Glomerular endothelial cell (primary cell): ENCODE measurements at places on chromosomes 4 and X.

DNA sequence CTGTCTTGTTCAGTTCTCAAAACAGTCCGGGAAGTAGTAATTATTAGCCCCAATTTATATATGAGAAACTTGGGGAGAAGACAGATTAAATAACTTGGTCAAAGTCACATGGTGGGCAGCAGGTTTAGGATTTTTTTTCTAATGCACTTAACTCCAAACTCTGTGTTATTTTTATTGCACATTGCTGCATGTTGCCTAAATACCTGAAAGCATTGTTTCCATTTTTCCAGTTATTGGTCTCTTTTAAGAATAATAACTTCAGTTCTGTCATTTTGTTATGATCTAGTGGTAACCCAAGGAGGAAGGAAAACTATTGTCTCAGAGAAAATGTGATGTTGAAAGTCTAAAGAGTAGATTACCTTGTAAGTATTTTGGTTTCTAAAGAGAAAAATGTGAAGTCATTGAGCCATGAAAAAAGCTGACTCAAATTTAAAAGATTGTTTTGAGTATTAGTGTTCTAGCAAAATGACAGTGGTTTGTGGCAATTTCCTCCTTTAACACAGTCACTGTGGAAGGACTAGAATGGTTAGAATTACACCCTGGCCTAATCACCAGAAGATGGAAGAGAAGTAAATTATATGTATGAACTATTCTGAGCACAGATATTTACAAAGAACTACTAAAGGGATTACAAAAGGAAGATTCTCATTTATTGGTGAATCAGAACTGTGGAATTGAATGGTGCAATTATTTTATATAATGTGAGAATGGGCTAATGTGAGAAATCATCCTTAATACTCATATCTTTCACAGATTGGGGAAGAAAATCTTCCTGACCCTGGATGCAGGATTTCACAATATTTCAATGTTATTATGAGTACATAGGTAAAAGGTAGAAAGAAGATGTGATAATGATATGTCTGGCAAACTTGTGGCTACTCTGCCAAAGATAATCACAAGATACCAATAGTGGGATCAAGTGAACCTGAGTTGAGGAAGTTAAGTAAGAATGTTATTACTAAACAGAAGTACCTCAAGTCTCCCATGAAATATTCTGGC, 21.7 kb upstream of the CXCL8 start:
- no peak for DNase-seq

DNA sequence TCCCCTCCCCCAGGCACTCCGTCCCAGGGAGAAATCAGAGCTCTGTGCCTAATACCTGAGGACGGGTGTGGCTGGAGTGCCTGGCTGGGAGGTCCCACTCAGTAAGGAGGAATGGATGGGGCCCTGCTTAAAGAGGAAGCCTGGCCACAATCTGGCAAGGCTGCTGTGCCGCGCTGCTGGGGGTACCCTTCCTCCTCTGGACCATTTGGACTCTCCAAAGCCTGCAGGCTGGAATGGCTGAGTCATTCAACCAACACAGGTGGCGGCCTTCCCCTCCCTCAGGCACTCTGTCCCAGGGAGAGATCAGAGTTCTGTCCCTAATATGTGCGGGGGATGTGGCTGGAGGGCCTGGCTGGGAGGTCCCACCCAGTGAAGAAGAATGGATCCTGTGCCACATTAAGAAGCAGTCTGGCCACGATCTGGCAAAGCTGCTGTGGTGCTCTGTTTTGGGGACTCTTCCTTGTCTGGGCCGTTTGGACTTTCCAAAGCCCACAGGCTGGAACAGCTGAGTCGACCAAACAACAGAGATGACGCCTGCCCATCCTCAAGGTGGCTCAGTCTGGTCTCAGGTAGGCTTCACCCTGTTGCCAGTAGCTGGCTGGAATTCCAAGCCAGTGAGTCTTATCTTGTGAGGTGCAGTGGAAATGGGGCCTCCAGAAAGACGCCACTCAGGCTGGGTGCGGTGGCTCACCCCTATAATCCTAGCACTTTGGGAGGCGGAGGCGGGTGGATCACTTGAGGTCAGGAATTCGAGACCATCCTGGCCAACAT, 127.3 kb upstream of the HUWE1 start:
- DNase-seq: no peak

- no peak for DNase-seq
Measured at GRCh38 chr4:118833192-118833820, 2.6 kb downstream of the SEC24D start.

DNA sequence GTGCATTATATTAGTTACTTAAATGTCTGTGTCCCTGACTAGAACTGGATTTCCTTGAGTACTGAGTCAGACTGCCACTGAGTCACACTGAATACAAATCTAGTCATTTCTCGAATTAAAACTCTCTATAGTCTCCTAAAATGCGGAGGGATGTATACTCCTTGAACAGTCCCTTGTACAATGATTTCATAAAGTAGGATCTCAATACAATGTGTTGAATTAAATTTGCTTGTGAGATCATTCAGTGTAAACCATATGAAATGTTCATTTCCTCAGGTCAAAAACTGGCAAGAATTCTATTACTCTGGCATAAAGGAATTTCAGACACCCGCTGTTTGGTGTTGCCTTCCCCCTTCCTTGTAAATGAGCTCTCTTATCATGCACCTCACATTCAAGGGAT, 17.5 kb upstream of the FAM241A start:
- DNase-seq: no peak

DNA sequence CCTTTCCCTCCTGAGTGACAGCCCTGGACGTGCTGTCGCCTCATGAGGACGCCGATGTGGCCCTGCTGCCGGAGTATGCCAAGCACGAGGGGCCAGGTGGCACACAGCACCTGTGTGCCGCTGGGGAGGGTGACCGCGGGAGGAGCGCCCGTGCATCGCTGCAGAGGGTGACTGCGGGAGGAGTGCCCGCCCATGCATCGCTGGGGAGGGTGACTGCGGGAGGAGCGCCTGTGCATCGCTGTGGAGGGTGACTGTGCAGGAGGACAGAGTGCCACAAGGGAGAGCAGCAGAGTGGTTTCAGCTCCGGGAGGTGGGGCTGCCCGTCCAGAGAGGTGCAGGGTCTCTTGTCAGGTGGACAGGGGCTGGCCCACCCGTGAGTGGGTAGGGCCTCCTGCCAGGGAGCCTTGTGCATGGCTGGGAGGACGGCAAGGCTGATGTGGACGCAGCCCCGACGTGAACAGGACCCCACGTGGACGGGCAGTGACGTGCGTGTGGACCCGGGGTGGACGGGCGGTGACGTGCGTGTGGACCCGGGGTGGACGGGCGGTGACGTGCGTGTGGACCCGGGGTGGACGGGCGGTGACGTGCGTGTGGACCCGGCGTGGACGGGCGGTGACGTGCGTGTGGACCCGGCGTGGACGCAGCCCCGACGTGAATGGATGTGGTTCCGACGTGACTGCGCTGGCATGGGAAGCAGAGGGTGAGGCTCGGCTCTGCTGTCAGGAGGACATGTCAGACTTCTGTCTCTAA, 14.7 kb downstream of the PCGF3 start:
- DNase-seq: no peak

DNA sequence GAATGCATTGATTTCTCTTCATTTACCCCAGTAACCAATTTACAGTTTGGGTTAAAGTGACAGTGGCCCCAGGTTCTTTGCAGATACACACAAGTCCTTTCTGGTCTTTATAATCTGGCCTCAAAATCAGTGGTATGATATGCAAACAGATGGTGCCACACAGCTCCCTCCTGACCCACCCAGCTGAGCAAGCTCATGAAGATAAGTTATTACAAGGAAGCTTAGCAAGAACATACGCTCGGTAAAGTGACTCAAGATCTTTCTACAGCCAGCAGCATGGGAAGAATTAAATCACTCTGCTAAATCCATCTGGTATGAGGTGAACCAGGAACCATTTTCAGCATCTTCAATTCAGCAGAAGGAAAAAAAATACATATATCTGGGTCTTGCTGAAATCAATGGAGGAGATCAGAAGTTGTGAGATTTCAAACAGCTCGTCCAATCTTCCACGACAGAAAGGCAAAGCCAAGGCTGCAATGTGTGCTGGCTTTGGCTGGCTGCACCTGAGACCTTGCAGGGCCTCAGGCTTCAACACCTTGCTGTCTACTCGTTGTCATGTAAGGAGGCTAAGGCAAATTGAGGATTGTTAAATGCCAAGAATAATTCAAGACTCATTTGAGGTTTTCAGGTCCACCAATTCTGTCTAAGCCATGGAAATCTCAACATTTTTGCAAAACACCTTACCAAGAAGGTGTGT, 28.2 kb downstream of the SEL1L3 start:
- DNase-seq: no peak

- DNase-seq: no peak
Measured at GRCh38 chr4:185280608-185281007, 71.2 kb downstream of the SNX25 start.

DNA sequence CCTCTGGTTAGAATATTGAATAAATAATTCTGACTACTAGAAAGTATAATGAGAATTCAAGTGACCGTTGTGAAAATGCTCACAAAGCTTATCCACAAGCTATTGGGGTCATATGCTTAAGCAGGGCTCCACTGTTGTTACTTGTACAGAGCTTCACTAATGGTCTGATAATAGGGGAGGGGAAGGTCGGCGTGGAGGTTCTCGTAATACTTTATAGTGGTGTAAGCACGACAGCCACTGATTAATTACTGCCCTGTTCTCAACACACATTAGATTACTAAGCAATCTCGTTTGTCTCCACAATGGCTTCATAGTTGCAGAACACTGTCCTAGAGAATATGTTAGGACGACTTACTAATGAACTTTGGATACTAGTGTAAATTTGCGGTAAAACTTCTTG, 11.6 kb downstream of the UNC5C start:
- DNase-seq: no peak

- no peak for DNase-seq
Measured at GRCh38 chrX:83508526-83509253, 600 bp downstream of the POU3F4 start.

DNA sequence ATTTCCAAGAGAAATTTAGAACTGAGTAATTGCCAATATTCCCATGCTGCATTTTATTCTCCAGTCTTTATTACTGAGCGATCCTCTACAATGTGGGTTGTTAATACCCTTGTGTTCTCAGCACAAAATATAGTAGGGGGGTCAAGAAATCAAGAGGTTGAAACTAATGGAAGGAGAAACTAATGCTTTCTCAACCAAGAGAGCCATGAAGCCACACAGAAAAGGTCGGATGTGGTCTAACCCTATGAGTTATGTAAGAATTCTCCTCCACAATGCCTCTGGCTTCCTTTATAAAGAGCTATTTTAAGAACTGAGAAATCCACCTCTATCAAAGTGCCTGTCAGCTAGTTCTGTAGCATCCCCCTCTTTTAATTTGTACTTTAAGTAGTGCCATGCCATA, 268.5 kb downstream of the CHIC1 start:
- DNase-seq: no peak

DNA sequence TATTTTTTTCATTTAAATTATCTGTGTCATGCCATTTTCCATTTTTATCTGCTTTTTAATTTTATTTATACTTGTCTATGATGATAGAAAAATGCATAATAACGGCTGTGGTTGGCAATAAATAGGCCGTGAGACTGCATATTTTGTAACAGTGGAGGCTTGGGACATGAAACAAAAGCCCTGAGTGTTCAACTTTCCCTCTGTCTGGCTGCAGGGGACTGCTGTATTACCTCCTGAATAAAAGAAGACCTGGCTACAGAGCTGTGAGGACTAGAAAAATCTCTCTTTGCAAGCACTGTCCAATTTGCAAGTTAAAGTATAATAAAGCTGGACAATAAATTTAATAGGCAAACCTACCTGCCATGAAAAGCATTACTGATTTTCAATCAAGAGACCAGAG, 82.1 kb downstream of the MAGEB10 start:
- DNase-seq: no peak
